D721Med (cell line): ENCODE measurements at places on chromosomes 12 and 14.

DNA sequence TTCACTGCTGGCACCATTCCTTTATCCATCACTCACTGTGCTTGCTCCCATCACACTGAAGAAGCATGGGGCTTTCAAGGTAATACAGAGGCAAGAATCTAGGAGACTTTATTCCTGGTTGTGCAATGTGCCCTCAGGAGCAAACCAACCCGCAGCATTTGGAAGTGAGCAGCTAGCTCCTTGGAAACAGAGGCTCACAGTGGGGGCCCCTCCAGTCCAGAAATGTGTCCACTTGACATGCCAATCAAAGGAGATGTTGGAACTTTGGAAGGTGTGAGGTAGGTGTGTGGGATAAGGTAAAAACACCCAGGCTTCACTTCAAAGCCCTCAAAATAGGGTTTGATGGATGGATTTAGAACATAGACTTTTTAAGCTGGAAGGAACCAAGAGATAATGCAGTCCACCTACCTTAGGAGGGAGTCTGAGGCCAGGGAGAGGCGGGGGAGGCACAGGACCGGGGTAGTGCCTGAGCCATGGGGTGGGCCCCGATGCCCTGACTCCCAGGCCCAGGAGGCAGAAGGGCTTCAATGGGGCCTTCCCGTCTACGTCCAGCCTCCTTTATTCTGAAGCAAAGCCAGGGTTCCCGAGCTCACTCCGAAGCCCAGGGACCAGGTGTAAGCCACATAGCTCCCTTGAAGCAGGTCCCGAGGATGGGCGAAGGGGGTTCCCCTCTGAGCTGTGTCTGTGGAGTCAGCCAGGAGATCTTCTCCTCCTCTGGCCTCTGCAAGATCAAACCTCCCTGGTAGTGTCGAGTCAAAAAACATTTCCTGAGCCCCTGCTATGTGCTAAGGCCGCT, 17.6 kb upstream of the BCL11B start:
- no peak for DNase-seq

GRCh38 chr14:68894802-68895703, 84.0 kb downstream of the ACTN1 start:
- DNase-seq = no peak

DNA sequence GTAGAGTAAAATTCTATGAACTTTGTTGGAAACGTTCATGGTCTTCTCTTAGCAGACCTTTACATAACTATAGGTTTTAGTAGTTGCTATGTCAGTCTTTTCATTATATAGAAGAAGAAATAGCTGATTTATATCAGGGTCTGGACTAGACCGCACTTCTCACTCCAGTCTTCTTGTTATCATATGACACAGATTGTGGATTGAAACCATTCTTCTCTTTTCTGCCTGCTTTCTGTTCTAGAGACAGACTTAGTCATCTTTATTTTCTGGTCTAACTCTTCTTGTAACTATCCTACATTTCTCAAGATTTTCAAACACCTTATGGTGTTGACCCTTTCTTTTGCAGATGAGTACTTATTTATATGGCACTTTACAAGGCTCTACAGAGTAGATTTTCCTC, 55.7 kb downstream of the PCNX1 start:
- no peak for DNase-seq

DNA sequence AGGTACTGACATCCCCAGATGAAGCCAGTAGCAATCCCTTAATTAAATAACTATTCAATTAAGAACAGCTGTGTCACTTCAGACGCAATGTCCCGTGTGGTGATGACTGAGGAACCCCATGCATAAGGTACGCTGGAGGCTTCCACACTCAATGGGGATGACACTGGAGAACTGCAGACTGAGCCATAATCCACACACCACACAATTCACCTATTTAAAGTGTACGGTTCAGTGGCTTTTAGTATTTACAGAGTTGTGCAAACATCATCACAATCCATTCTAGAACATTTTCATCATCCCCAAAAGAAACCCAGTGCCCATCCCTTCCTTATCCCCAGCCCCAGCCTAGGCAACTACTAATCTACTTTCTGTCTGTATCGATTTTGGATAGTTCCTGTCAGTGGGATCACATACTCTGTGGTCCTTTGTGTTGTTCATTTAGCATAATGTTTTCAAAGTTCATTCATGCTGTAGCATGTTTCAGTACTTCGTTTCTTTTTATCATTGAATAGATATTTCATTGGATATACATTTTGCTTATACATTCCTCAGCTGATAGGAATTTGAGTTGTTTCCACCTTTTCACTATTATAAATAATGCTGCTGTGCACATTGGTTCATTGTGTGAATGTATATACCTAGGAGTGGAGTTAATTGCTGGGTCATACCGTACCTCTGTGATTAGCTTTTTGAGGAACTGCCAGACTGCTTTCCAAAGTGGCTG, 61.1 kb downstream of the NINJ2 start:
- DNase-seq = no peak

DNA sequence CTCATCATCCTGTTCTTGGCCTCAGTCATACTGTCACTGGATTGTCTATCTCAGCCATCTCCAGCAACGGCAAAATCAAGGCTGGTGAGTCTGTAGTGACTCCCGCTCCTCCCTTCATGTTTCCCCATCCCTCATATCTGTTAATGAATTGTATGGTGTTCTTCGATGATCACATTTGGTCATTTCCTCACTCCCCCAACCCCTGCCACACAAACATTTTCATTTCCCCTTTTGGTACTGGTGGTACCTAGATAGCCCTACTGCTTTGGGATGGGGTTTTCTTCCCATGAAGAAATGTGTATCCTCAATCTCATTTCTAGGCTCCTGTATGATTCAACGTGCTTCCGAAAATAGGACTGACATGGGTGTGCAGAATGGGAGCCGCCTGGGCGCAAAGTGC, 2.7 kb upstream of the KLHL33 start:
- DNase-seq = no peak

- DNase-seq = no peak
These were observed 20.2 kb downstream of the SLCO1B1 start for GRCh38 chr12:21151184-21151583.
